Naive thymus-derived CD8-positive, alpha-beta T cell (primary cell): ENCODE measurements at places on chromosomes 5 and 9. TPM values are rescaled to one million over a fixed set of nuclear protein-coding genes. Genes with fewer than 3 reads are reported as not detected.
A peak's percentile ranks its signal among the peaks of the same experiment; 100 is the strongest.

DNA sequence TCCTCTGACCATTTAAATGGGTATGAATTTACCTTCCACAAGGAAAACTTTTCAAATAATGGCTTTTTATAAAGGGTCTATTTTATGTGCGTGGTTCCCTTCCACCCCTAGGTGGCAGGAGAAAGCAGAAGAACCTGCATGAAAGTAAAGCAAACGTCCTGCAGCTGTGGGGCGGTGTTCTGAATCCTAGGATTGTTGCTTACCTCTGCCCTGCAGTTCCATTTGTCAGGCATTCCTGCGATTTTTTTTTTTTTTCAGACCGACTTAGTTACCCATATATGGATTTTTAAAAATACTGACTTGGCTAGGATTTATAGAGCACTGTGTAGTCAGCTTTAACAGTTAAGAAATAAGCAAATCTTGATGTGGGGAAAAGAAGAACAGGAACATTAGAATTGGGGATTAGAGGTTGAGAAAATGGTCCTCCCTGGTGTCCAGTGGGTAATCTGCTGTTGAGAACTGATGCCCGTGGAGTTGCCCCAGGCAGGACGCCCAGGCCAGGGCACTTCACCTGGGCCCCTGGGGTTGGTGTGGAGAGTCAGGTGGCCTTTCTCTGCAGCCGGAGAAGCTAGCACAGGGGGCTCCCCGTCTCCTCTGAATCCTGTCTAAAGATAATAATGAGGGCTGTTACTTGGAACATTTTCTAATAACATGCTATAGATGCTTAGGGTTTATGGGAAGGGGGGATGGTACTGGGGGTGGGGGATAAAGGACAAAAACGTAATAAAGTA, 30.4 kb upstream of the LTC4S start:
- no peaks in the 10 kb centered on the region for H3K36me3 ChIP-seq
- H3K4me3 ChIP-seq = no peak overlapping the region
- no peak overlapping the region for H3K27ac ChIP-seq
- H3K4me1 ChIP-seq = peaks cover 71% of the 10 kb centered on the region

DNA sequence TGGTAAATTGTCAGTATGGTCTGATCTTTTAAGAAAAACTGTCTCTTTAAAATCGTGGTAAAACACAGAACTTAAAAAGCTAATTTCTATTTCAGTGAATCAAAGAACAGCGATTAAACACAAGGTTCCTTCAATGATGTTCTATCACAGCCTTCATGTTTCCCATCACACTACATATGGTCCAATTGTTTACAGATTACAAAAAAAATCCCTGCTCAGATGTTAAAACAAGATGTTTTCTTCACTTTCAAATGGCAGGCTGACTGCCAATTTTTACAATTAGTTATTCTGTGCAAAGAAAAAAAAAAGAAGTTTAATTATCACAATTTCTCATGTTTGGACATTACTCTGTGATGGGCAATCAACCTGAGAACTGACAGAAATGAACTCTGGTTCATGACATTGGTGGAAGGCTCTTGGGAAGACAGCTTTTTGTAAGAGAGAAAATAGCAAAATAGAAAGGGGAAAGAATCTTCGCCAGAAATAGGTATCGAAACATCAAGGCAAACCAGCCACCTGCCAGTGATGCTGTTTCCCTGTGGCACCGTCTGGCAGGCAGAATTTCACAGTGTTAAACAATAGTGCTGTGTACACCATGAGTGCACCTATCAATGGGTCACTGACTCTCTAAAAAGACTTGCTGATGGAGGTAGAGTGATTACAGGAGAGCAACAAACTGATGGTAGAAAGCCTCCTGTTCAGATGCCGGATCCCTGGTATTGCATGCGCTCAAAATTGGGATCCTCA, 1020.0 kb upstream of the ARRDC3 start:
- H3K27me3 ChIP-seq = no peaks in the 10 kb centered on the region
- no peak overlapping the region for H3K27ac ChIP-seq
- no peak for DNase-seq
- H3K4me3 ChIP-seq = no peak overlapping the region

DNA sequence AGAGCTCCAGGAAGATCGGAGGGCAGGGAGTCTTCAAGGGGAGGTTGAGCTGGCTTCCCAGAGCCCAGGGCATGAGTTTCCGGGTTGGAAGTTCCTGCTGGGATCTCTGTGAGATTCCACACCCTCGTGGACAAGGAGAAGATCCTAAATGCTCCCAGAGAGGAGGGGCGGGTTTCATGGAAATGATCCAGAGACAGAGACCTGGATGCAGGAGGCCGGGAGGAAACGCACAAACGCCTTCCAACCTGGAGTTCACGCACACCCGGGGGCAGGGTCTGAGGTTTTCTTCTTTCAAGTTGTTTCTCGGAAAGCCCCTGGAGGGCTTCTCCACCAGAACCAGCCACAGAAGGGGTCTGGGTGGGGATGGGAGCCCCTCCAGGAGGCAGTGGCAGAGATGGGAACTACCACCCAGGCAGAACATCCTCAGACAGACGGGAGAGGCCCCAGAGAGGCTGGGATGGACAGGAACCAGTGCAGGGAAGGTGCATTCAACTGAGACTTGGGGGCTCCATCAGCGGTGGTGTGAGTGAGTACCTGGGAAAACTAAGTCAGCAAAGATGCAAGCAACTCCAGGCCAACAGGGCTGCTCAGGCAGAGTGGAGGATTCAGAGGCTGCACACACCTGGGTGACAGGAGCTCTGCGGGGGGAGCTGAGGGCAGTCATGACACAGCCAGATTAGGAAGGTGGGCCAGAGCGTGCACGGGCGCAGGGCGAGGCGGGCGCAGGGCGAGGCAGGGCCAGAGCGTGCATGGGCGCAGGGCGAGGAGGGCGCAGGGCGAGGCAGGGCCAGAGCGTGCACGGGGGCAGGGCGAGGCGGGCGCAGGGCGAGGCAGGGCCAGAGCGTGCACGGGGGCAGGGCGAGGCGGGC, 52.1 kb upstream of the EXOC3 start:
- H3K27ac ChIP-seq = no peak overlapping the region
- no peak for DNase-seq
- H3K4me1 ChIP-seq = peaks cover 15% of the 10 kb centered on the region
- H3K4me3 ChIP-seq = peak overlapping the region; percentile 62
- no peaks in the 10 kb centered on the region for H3K27me3 ChIP-seq
- peaks cover 4% of the 10 kb centered on the region for H3K36me3 ChIP-seq

- DNase-seq = no peak
- no peaks in the 10 kb centered on the region for H3K4me1 ChIP-seq
- no peak overlapping the region for H3K27ac ChIP-seq
- H3K4me3 ChIP-seq = no peak overlapping the region
Measured at GRCh38 chr5:31630931-31631330, 8.0 kb upstream of the PDZD2 start.

MAST4 gene
- 10.3 TPM for polyA plus RNA-seq
